ENCODE measurements at places on chromosomes 5 and 9.

DNA sequence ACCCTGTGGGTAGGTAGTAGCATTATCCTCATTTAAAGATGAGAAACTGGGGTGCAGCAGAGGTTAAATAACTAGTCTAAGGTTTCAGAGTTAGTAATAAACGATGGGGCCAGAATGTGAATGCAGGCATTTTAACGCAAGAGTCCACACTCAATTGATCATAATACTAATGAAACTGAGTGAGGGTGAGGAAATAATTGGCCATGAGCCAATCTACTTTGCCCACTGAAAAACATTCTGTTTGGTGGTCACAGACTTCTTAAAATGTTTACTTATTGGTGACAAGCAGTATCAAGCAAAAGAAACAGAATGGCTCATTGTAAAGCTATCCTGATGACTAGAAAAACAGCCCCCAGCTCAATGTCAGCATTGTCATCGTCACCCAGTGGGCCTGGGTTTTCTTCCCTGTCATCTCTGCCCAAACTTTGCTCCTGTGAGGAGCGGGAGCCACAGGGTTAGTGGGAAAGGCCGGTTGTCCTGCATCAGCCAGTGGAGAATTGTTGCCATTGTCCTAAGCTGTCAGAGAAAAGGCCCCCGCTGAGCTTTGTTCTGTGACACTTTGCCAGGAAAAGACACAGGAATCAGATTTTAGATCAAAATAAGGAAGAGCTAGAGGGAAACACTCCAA lies 77.3 kb upstream of the MAN2A1 start:
- no peak for DNase-seq

DNA sequence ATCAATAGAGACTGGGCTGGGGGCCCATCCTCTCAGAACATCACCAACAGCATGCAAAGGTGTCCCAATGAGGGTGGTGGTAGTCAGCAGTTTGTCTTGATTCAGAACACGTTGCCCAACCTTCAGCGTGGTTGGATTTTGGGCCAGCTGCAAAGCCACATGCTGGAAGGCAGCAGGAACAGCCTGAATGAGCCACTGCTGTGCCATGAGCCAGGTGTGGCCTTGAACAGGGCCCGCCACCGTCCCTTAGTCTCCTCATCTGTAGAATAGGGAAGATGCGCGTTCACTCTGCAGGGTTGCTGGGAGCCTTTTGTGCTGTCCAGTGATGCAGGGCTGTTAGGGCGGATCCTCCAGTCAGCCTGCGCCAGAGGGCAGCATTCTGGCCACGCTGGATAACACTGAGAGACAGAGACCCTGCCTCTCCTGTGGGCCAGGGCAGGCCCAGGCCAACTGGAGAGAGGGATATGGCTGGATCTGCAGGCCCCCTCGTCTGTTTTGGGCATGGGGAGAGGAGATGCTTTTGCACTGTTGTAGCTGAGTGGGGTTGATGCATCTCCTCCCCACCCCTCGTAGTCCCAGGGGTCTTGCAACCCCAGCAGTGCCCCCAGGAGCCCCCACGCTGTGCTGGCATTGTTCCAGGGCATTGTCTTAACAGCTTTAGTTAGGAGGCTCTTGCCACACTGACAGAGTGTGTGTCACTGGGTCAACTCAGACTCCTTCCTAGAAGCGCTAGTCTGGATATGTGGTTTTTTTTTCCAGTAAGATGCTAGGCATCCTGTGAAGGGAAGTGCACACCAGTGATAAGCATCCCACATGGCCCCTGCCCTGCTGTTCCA lies 42.1 kb downstream of the SLC46A2 start:
- no peak for DNase-seq

GRCh38 chr5:14720236-14720923 lies 55.9 kb downstream of the OTULIN start:
- no peak for DNase-seq

GRCh38 chr5:142170254-142170953 lies 61.8 kb downstream of the NDFIP1 start:
- DNase-seq = no peak

Measured in CD4-positive, alpha-beta T cell treated with Interleukin-12 subunit alpha and Interleukin-12 subunit beta, for 1 hour (primary cell).